ENCODE measurements at places on chromosomes 3 and 15.

DNA sequence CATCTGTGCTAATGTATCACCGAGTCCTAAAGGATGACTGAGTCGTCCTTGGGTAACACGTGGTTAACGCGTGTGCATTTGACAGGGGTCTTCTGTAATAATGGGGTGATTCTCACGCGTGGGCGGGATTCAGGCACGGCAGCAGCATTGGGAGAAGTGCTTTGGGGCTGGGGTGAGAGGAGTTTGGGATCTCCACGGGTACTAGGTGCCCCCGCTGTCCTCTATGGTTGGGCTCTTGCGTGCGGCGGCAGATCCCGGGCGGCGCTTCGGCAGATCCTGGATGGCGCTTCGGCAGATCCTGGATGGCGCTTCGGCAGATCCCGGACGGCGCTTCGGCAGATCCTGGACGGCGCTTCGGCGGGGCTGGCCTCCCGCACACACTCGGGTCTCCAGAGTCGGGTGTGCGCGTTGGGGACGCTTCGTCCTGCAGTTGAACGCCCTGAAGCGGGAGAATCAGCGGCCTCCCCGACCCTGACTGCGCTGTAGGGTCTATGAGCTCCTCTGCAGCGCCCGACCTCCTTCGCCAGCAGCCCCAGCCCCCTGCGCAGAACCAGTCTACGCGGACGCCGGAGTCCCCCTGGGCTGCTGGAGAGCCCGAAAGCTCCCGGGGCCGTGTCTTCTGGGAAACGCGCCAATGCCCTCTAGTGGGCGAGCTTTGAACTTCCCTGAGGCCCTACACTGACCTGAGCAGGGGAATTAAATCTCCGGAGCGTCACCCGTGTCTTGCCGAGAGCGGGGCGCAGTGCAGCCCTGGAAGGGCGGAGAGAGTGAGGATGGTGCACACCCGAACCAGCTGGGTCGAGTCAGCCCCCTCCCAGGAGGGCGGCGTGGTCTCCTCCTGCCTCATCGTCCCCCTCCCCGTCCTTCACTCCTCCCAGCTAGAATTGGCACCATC is 48.1 kb upstream of the EPHB3 start:
- DNase-seq: peak; percentile 65

DNA sequence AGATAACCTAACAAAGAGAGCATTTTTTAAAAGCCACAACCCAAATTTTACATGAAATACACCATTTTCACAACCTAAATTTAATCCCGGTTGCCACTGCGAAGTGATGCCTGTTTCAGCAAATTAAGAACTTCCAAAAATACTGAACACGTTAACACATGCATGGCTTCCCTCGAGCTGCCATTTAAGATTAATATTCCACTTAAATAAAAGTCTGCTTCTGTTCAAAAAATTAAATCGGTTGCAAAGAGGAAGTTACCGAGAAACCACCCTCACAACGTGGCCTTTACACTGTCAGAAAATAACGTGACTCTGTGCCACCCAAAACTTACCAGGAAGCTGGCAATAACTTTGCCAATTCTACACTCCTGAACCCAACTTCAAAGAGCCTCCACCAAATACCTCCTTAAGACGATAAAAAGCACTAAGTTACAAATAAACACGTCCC is 1.2 kb downstream of the TBL1XR1 start:
- no peak for DNase-seq

- DNase-seq: no peak
Observed at GRCh38 chr3:156643729-156644389, 30.5 kb upstream of the TIPARP start.

DNA sequence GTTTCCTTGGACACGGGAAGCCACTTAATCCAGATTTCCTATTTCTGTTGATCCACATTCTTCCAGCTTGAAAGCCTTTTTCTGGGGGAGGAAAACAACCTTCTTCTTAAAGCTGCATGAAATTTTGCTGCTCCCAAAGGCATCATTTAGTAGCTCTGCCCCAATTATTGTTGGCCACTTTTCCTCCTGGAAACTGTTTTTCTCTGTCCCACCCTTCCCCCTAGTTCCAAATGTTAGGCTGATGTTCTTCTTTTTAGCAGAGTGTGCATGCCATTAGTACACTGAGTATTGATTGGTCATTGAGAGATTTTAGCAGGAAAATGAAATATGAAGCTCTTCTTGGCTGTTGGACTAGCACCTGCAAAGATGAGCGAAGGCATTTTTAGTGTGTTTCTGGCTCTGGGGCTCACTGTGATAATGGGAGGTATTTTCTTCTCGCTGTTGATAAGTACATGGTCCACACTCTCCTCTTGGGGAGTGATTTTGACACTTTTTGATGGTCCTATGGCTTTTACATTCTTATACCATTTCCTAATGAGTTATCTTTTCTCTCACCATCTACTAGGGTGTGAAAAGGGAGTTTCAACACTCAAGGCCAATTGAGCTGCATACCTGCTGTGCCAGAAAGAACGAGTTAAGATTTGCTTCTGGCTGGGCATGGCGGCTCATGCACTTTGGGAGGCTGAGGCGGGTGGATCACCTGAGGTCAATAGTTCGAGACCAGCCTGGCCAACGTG is 200.5 kb downstream of the PTPRG start:
- DNase-seq: no peak

- no peak for DNase-seq
Observed at GRCh38 chr15:20646529-20647142, 105.0 kb upstream of the GOLGA6L6 start.

- DNase-seq: no peak
Observed at GRCh38 chr15:64624242-64624641, 151.1 kb downstream of the RBPMS2 start.

GRCh38 chr15:72787526-72787925 is 4.0 kb upstream of the ADPGK start:
- DNase-seq: no peak

- no peak for DNase-seq
Observed at GRCh38 chr3:24853685-24854490, 359.2 kb upstream of the THRB start.
